ENCODE measurements at places on chromosomes 3 and 15. TPM values are rescaled to one million over a fixed set of nuclear protein-coding genes. Genes with fewer than 3 reads are reported as not detected.

FILIP1L gene
- 120 TPM for total RNA-seq

FOXB1 gene
- not detected for total RNA-seq

SCAANT1 gene
- total RNA-seq: not detected

FANCD2OS gene
- not detected for total RNA-seq

IQCF5 gene
- total RNA-seq: not detected

ANKRD34C gene
- 0.78 TPM for total RNA-seq

WNT7A gene
- total RNA-seq: not detected

PRTG gene
- total RNA-seq: 0.92 TPM

IL5RA gene
- 0.40 TPM for total RNA-seq

WDR48 gene
- 24.5 TPM for total RNA-seq

ZDHHC23 gene
- total RNA-seq: 2.9 TPM

GRAMD2A gene
- total RNA-seq: not detected

PDIA5 gene
- 8.8 TPM for total RNA-seq

TRPM1 gene
- total RNA-seq: not detected

GRCh38 chr15:48721061-48721810 lies 75.7 kb upstream of the FBN1 start:
- DNase-seq: no peak

- no peak for DNase-seq
Observed at GRCh38 chr3:138148503-138148902, 16.3 kb upstream of the A4GNT start.

- DNase-seq: no peak
Observed at GRCh38 chr3:43198791-43199644, 87.3 kb upstream of the SNRK start.

GRCh38 chr3:189058071-189058470 lies 113.7 kb upstream of the TPRG1 start:
- no peak for DNase-seq

GRCh38 chr15:33398555-33398954 lies 87.8 kb downstream of the RYR3 start:
- DNase-seq: no peak

GRCh38 chr3:135444058-135444457 lies 521.5 kb upstream of the PPP2R3A start:
- DNase-seq: no peak

DNA sequence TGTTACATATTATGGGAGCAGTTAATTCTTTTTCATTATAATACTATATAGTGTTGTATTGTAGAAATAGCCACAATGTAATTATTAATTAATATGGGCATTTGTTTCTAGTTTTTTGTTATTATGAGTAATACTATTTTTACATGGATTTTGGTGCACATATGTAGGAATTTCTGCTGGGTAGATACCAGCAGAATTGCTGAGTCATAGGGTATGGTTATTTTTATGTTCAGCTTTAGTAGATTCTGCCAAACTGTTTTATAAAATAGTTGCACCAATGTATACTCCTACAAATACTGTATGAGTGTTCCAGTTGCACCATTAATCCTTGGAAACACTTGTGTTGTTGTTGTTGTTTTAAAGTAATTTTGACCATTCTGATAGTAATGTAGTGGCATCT lies 91.5 kb downstream of the SH3GL3 start:
- DNase-seq: no peak

DNA sequence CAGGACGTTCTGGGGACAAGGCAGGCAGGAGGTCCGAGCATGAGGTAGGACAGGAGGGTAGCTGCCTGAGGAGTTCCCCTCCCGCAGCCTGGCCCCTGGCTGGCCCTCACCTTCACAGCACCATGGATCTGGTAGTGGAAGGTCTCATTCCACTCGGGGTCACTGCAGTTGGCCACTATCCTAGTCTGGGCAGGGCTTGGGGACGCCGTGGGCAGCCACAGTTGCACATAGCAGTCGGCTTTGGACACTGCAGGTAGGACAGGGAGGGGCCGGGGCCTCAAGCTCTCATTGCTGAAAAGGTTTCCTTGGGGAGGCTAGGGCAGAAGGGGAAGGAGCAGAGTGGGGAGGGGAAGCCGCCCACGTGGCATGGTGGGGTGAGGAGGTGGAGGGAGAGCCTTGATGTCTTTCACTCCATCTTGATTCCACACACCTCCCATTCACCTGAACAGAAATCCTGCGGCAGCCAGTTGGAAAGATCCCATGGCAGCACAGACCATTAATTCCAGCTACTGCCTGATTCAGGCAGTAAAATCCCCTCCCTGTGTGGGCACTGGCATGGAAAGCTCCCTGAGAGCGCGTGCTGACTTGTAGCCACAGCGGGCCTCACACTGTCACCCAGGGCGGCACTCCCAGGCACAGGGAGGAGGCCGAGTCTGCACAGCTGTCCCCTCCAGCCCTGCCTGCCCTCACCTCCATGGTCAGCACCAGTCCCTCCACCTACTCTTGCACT lies 2.1 kb downstream of the PLA2G4F start:
- DNase-seq: peak; percentile 65

- no peak for DNase-seq
Observed at GRCh38 chr15:73001840-73002239, 50.4 kb upstream of the NEO1 start.

- DNase-seq: no peak
Observed at GRCh38 chr15:34682674-34683073, 72.1 kb downstream of the GJD2 start.

- DNase-seq: no peak
Observed at GRCh38 chr15:79031821-79032220, 58.8 kb downstream of the RASGRF1 start.

GRCh38 chr3:181105646-181106045 lies 116.1 kb upstream of the DNAJC19 start:
- DNase-seq: no peak

GRCh38 chr15:74374648-74375302 lies 7.3 kb upstream of the CYP11A1 start:
- DNase-seq: peak; percentile 73

- DNase-seq: no peak
Observed at GRCh38 chr3:111314181-111314873, 227.7 kb upstream of the CD96 start.

- DNase-seq: no peak
Observed at GRCh38 chr3:141266186-141266585, 34.6 kb downstream of the PXYLP1 start.

GRCh38 chr3:83625261-83625660 lies 1333.5 kb upstream of the CADM2 start:
- DNase-seq: no peak

DNA sequence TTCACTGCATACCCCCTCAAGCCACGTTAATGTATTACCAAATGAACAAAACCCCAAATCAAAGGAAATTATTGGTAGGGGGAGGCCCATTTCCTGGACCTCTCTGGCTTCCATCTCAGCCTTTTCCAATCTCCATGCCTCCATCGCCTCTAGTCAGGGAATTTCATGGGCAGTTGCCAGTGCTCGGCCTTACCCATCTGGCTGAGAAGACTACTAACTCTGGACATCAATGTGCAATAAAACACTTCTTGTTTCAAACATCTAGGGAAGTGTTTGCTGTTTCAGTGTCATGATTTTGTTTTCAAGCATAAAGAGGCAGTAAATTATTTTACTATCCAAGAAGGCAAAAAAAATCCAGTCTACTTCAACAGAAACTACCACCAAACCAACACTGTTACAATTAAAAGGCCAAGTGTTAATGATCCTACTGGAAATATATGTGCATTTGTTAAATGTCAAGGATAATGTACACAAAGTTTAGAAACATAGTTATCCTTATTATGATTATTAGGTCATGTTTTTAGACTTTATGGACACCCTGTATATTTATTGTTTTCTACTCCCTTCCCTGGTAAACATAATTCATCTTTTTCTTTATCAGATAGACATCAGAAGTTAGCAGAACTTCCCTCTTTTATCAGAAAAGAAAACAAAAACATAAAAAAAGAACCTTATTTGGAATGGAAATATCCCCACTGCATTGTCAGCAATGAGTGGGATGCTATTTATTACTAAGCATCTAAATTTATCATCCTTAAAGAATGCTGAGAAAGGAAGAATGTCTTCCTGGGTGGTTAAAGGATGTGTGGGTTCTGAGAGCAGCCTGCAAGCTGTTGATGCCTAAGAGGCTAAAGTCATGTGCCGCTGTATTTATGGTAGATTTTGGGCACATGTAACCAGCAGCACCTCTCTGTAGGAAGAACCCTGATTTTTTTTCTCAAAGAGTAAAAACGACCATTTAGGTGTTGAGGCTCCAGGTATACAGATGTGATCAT lies 15.2 kb downstream of the LDHAL6B start:
- DNase-seq: no peak

- DNase-seq: no peak
Observed at GRCh38 chr3:51966016-51966415, 1.2 kb downstream of the PCBP4 start.

- DNase-seq: no peak
Observed at GRCh38 chr3:46349484-46350261, 4.2 kb upstream of the CCR2 start.

GRCh38 chr15:48242015-48242414 lies 35.9 kb downstream of the SLC12A1 start:
- DNase-seq: no peak

GRCh38 chr15:48279608-48280007 lies 51.6 kb upstream of the DUT start:
- no peak for DNase-seq

DNA sequence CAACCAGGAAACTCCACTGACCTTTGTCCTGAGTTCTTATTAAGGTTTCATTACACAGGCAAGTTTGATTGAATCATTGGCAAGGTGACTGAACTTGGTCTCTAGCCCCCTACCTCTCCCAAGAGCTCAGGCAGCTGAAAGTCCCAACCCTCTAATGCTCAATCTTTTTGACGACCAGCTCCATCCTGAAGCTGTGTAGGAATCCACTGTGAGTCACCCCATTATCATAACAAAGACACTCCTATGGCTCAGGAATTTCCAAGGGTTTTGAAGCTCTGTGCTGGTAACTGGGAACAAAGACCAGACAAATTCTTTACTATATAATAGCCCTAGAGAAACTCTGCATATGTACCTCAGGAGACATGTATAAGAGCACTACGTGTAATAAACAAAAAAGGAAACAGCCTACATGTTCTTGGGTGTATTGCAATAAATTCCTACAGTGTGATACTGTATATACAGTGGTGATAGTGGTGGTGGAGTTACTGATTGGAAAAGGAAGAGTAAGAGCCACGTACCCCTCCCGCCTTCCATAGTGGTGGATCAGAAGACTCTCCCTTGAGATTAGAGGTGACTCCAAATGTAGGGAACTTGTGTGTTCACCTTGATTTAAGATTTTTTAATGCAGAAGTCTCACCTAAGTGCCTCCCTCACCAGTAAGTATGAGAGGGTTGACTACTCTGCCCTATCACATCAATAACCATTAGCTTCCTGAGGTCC lies 116.6 kb downstream of the ST8SIA2 start:
- no peak for DNase-seq

- DNase-seq: no peak
Observed at GRCh38 chr3:159898147-159898546, 90.5 kb upstream of the IL12A start.

DNA sequence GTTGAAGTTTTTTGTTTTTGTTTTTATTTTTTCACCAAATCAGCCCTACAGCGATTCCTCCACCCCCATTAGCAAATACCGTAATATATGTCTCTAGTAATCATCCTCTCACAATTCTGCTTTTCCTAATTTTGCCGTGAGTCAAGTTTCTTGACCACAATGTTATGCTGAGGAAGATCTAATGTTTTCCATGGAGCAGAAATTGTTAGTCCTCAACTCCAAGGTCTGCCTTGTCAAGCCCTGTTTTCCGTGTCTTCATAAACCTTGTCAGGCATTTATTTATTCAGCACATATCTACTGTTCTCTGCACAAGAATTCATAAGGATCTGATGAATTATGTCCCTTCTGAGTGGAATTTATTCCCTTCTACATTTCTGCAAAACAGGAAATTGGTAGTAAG lies 372.8 kb downstream of the RBMS3 start:
- no peak for DNase-seq

DNA sequence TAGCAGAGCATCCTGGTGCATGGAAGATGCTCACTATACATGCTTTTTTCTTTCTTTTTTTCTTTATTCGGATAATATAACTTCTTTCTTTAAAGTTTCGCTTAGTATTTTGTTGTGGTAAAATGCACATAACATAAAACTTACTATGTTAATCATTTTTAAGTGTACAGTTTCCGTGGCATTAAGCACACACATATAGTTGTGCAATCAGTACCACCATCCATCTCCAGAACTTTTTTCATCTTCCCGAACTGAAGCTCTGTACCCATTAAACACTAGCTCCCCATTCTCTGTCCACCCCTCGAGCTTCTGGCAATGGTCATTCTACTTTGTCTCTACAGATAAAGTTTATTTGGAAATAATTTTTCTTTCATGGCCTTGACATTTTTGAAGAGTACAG lies 1.0 kb upstream of the JAGN1 start:
- DNase-seq: no peak

- no peak for DNase-seq
Observed at GRCh38 chr15:67701669-67702068, 123.6 kb upstream of the SKOR1 start.

DNA sequence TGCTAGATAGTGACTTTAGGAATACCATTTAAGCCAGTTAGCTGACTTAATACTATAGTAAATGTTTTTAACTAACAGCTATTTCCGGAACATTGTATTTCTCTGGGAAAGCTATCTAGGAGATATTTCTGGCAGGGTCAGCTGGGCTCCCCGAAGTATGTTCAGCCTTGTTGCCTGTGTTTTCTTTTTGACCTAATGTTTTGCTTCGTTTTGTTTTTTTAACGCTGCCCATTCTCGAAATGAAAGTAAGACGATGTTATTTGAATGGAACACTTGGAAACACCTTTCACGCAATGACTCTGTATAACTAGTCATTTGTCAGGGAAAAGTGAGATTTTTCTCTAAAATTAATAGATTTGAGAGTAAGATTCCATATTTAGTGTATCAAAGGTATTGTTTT lies 702.9 kb upstream of the NAALADL2 start:
- DNase-seq: no peak

DNA sequence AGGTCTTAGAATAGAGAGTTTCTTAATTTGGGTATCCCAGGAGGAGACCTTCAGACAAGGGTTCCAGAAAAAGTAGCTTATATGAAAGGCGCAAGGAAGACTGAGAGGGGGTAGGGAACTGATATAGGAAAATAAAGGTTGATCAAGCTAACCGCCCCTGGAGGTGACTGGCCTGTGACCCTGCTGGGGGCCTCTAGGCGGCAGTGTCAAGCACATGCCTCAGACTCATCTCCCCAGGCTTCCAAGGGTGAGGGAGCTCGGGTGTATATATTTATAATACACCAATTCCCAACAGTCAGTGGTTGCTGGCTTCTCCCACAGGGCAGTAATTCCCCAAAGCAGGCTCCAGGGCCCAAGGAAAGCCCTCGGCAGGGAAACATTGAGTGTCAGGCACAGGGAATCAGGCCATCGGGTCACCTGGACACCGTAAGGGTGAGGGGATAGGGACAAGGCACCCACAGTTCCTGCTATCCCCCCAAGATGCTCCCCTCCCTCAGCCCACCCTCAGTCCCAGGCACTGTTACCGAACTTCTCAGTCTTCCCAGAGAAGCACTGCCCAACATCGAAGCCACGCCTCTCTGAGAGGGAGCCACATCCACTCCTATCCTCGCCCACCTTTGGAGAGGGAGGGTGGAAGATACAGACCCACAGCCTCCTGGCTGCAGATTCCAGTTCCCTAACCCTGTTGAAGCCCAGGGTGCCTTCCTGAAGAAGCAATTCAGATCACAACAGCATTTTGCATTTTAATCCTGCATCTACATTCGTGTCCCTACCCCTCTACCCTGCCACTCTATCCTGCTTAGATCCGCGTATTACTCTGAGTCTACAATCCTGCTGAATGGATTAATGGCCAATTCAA lies 19.5 kb upstream of the CAV3 start:
- DNase-seq: peak; percentile 53

- DNase-seq: no peak
Observed at GRCh38 chr15:96187341-96188305, 142.9 kb upstream of the NR2F2 start.

- DNase-seq: no peak
Observed at GRCh38 chr3:41267975-41268640, 68.8 kb downstream of the CTNNB1 start.
